ENCODE measurements at places on chromosomes 2 and 18.

- DNase-seq: no peak
Observed at GRCh38 chr18:23596183-23596582, 9.9 kb upstream of the NPC1 start.

DNA sequence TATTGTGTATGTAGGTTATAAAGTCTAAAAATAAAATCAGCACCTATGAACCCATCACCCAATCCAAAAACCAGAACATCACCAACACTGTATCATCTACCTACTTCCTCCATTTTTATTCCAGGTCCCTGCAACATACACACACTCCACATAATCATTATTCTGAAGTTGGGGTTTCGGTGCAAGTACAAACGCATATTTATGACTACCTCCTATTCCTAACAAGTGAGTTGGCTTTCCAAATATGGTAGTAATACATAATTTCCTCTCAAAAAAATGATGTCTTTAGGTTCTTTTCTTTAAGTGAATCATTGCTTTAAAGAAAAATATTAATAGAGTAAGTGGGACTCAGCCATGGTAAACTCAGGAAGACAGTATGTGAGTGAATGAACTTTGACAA is 3.3 kb downstream of the ACVR1 start:
- DNase-seq: no peak

DNA sequence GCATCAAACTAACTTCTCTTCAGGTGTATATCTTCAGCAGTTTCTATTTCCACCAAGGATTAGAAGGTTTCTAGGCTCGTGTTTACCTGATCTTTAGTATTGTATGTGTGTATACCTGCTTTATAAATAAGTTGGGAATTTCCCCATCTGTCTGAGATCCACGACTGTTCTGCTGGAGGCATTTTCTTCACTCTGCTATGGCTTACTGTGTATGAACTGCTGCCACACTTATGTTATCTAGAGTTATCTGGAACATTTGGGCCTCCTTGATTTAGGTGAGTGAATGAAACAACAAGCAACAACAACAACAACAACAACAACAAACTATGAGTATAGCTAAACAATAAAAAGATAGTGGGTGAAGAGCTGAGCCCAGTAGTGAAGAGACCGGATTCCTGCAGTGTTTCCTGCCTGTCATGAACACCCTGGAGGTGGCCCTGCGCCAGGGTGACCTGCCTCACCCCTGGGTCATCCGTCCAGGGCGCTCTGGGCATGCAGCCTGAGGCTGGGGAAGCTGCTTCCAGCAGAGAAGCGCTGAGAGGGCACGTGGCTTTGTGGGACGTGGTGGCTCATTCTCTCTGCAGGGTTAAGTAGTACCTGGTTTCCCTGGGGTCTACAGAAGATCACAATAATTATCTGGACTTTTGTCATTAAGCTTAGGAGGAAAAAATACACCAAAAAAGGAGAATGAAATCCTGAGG is 56.1 kb upstream of the GATA6 start:
- DNase-seq: no peak

DNA sequence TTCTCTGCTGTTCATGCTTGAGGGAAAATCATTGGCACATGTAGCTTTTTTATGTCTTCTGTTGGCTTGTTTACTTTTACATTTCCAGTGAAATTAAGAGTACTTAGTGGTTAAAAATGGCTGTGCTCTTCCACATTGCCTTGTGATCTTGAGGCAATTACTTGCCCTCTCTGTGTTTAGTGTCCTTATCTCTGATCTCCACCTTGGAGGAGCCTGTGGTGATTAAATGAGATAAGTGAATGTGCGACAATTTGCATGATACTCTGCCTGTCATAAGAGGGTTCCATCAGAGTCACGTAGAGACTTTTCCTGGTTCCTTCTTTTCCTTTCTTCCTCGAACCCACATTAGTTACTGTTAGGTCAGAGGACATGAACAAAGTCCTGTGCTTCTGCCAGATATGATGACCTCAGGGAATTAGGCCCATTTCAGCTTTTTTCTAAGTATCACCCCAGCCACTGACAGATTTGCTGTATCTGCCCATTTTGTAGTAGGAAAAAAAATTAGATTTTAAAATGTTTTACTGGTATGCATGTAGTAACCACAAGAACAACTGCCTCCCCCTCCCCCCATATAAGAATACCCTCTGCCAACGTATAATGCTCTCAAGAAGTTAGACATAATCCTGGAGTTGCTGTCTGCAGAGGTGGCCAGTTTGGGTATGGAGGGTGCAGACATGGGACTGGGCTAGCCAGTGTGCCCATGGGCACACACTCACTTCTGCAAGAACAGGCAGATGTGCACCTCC is 51.9 kb downstream of the TET3 start:
- DNase-seq: no peak

DNA sequence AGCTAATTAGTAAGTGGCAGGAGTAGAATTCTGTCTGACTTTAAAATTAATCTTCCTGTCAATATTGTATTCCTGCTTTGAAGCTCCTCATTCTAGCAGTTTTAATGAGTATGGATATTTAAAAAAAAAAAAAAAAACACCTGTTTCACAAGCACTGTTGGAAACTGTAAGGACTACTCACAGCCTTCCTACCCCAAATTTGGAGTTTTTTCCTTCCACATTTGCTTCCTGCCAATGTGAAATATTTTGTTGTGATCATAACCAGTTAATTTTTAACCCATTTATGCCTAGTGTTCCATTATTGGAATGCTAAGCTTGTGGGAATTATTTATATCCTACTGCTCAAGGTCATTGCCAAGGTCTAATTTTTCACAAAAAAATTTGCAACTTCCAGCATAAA is 36.1 kb upstream of the SCYGR2 start:
- no peak for DNase-seq

GRCh38 chr2:45902781-45903375 is 251.4 kb downstream of the PRKCE start:
- DNase-seq: no peak

GRCh38 chr2:221350616-221351015 is 221.5 kb downstream of the EPHA4 start:
- DNase-seq: peak; percentile 37

Measured in adipocyte (in vitro differentiated cells).